ENCODE measurements at places on chromosomes 2 and 18.

DNA sequence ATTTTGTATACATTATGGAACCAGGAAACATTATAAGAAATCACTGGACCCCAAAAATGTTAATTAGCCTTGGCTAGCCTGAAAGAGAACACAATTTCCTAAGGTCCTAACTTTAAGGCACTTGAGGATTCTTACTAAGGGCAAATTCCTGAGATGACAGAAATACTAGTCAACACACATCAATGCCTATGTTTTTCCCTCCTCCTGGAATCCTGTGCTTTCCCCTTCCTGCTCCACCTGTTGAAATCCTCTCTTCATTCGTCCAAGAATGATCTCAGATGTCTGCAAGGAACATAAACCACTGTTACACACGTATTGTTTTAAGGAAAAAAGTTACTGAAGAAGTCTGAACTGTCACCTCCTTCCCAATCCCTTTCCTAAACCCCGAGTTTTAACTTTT, 21.2 kb upstream of the DARS1 start:
- DNase-seq: no peak

DNA sequence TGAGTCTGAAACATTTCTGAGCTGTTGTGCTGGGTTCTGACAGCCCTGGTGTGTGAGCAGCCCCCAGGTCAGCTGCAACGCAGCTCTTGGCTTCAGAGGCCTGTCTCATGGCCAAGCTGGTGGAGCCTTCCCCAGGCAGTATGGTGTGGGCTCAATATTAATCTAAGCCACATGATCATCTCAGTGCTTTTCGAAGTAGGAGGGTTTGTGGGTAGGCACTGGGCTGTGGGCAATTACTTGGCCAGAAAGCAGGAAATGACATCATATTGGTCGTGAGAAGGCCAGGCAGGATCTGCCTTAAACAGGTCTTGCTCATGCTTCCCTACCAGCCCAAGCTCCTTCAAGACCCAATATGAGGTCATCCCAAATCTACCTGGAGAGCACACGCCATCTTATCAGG, 26.9 kb downstream of the LOXHD1 start:
- DNase-seq: no peak

DNA sequence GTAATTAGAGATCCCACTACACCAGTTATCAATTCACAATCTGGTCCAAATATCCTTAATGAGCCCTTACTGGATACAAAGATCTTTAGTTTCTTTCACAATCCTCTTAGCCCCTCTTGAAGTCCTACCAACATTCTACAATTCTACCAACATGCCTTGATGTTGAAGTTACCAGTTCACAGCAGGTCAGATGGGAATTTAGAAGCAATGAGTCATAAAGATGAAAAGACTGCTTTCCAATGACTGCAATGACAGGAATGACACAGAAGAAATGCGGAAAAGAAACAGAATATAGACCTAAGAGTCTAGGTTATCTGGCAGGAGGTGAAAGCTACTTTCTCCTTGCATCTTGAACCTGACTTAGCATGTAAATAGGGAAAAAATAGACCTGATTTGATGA, 24.5 kb downstream of the RTTN start:
- DNase-seq: no peak

- DNase-seq: no peak
Measured at GRCh38 chr2:128643221-128644065, 324.8 kb upstream of the HS6ST1 start.

GRCh38 chr2:149058936-149059335, 20.4 kb downstream of the LYPD6B start:
- DNase-seq: no peak

- DNase-seq: no peak
Measured at GRCh38 chr2:29657674-29658073, 263.7 kb downstream of the ALK start.

GRCh38 chr2:42923580-42924417, 131.4 kb upstream of the HAAO start:
- DNase-seq: no peak

DNA sequence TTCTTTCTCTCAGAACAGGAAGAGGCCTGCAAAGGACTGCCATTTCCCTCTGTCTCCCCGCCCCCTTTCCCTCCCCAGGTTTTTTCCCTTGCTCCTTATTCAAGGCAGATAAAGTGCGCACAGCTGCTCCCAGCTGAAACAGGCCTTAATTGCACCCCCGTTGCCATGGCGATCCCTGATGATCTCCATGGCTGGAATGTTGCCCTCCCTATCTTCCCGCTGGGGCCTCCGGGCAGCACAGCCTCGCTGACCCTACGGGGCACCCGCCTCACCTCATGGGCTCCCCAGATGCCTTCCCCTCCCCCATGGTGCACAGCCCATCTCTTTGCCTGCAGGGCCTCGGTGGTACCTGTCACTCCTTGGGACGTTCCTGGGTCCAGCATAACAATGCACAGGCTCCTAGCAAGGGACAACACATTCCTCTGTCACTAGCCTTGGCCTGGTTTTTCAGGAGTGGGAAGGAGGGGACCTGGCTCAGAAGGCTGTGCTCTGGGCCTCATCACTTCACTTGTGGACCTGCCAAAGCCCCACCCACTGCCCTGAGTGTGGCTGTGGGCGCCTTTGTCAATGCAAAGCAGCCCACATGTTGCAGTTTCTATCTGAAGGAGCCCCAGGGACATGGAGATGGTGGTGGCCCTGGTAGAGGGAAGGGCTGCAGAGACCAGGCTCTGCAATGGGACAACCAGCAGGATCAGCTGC, 115.0 kb downstream of the CELF4 start:
- no peak for DNase-seq

DNA sequence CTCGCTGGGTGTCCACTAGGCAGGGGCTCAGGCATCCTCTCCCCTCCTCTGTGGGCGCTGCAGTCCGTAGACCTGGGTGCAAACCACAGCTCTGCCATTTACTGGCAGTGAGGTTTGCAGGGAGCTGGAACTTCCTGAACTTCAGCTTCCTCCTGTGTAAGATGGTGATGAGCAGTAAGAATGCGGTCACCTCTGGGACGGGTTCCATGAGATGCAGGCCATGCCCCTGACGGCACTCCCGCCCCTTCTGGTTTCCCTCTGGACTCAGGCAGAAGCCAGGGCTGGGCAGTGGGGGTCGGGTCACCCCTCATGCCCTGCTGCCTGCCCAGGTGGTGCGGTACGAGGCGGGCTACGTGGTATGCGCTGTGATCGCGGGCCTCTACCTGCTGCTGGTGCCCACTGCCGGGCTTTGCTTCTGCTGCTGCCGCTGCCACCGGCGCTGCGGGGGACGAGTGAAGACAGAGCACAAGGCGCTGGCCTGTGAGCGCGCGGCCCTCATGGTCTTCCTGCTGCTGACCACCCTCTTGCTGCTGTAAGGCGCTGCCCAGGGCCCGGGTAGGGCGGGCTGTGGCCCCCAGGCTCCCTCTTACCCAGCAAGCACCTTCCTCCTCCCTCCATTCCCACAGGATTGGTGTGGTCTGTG, 1.5 kb downstream of the PROM2 start:
- peak; percentile 47 for DNase-seq

GRCh38 chr2:112006076-112006410, 49.0 kb upstream of the TMEM87B start:
- no peak for DNase-seq

GRCh38 chr2:86283411-86284030, 53.9 kb downstream of the REEP1 start:
- DNase-seq: no peak

DNA sequence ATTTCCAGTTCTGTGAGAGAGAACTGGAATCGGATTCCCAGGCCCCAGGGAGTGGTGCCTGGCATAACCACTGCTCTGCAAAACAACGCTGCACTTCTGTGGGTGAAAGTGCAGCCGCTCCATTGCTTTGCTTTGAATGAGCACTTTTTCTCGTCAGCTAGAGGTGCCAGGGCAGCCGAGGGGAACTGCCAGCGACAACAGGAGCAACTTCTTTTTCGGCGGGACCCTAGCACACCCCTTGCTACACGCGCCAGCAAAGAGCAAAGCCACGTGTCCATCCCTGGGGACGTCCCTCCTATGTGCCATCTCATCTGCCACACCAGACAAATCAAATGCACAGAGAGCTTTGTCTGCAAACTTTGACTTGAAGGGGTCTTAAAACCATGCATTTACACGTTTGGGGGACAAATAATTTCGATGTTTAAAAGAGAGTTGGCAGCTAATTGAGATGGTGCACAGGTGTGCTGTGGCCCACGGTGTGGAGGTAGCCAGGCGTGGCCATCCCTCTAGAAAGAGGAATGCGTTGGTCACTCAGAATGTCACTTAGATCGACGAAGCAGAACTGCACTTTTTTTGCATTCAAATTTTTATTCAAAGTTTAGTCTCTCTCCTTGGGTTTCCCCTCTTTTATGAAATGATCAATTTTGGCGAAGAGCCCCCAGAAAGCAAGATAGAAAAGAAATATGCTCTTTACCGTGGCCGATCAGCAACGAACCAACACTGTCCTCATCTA, 151.8 kb downstream of the MBP start:
- DNase-seq: no peak

DNA sequence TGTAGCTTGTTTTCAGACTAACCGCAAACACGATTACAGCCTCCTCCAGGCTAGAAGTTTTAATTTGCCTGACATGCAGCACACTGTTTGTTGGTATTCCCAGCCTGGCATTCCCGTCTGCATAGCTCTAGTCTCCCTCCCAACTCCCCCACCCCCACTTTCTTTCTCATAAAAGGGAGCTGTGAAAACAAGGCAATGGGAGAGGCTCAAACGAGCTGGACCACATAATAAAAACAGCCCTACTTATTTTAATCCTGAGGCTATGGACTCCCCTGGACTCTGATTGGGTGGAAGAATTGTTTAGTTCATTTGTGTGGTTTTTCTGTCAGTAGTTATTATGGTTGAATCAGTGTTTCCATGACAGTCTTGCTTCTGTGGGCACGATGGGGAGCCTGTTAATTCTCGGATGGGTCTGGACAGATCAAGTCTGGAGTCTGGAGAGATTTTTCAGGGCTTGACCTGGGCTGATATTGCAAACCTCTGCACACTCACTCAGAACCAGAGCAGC, 1.2 kb downstream of the STON1 start:
- DNase-seq: no peak

DNA sequence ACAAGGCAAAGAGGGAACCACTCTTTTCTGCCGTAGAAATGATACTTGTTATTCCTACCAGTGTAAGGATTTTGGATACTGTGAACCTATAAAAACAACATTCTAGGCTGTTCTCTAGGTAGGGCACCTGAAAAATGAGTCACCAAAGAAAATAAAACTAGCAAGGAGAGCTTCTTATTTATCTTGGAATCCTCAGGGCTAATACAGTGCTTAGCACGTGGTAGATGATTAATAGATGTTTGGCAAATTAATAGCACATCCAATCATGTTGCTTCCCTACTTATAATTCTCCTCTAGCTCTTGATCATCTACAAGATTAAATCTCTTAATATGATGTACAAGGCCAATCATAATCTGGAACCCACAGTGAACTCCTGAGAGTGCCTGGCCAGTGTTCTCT, 73.1 kb downstream of the AAK1 start:
- DNase-seq: no peak

DNA sequence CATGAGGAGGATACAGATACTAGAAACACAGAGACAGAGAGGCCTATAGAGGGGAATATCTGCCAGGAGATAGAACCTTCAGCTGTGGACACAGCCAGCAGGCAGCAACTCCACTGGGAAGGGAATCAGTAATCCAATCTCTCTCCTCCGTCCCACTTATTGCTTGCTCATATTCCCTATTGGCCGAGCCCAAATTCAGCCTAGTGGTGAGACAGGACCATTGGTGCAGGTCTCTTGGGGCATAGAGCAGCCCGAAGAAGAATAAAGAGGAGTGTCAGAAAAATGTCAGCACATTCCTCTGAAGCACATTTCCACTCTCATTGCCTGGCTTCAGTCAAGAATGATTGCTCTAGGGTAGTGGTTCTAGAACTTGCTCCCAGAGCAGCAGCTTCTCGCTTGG, 1091.5 kb upstream of the GYPC start:
- no peak for DNase-seq

GRCh38 chr2:219059725-219060682, 717 bp downstream of the IHH start:
- DNase-seq: peak; percentile 37

DNA sequence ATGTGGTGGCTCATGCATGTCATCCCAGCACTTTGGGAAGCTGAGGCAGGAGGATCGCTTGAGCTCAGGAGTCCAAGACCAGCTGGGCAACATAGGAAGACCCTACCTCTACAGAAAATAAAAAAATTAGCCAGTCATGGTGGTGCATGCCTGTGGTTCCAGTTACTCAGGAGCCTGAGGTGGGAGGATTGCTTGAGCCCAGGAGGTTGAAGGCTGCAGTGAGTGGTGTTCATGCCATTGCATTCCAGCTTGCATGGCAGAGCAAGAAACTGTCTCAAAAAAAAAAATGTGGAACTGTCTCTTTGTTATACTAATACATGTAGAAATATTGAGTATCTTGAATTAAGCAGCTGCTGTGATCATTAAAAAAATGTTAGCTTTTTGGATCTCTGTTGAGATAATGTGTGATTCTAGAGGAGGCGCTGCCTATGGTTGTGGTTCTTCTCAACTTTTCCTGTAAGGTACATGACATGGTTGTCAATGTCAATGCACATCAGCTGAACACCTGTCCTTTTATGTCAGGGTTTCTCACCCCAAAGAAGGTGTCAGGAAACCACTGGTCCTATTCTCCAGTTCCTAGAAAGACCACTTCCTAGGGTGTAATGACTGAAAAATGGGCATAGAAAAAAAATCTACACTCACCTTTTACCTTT, 34.7 kb upstream of the IL1RL1 start:
- DNase-seq: no peak

GRCh38 chr2:165575044-165575615, 105.6 kb downstream of the CSRNP3 start:
- no peak for DNase-seq

DNA sequence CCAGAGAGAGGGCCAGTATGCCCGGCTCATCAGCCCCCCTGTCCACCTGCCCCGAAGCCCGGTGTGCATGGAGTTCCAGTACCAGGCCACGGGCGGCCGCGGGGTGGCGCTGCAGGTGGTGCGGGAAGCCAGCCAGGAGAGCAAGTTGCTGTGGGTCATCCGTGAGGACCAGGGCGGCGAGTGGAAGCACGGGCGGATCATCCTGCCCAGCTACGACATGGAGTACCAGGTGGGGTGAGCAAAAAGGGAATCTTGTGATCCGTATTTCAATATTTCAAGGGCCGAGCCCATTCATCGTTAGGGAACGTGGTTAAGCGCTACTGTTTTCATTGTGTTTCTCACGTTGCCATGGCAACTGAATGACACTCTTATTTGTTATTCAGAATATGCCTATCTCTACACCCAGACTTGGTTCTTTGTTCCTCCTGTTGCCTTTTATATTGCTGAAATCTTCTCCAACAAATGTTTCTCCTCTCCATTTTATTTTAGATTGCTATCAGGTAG, 81.5 kb downstream of the NRP2 start:
- DNase-seq: peak; percentile 72

All from transverse colon (tissue), 4 donors.